ENCODE measurements at places on chromosomes 6 and 20.

- no peak for DNase-seq
These were observed 63.8 kb upstream of the EIF2S2 start for GRCh38 chr20:34175879-34176278.

- no peak for DNase-seq
These were observed 58.1 kb downstream of the NUS1 start for GRCh38 chr6:117733341-117733740.

GRCh38 chr6:16154904-16155303, 26.0 kb downstream of the MYLIP start:
- DNase-seq: no peak

DNA sequence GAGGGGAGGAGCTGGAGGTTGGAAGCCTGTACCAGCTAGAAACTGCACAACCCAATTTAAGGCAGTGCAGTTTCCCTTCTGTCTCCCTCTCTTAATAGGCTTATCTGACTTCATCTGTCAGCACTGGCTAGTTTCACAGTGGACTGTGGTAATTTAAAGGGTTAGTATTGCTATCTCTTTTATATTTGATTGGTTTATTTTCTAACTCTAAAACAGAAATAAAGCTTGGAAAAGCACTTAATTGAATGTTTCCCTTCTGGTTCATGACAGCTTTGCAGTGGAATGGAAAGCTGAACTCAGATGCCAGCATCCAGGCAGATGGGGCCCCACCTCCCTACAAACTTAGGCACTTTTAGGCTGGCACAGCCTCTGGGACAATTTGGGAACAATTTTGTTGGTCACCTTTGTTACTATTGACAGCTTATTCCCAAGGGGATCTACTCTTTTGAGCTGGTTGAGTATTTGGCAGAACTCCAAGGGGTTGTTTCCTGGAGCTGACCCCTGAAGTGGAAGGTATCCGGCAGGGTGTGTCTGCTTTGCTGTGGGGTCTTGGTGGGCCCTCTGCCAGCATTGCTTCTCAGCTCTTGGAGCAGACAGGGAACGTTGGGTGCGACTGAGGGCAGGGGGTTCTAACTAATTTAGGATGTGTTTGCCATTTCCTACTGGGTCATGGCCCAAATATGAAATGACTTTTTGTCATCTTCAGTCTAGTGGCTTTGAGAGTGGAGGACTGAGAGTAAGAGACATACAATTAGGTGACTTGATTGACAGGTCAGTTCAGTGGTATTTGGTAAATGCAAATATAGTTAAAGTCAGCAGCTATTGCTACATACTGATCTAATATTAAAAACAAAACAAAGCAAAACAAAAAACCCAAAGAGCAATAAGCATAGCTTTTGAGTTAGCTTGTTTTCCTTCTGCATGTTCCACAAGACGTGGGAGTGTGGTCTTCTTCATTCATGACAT, 9.3 kb downstream of the SH3BGRL2 start:
- DNase-seq: no peak

DNA sequence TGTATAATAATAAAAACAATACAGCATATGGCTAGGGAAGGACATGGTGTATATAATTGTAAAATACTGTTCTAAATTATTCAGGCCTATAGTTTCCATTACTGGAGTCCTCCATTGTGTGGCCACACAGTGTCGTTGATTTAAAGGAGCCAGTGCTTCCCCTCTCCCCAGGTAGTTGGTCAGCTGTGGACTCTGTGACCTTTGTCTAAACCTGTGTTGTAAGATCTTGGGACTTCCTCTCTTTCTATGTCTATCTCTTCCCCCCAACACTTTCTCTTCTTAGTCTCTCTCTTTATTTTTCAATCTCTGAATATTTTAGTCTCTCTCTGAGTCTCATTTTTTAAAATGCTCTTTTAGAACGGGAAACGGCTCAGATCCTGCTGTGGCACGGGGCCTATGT, 35.6 kb downstream of the BRPF3 start:
- DNase-seq: no peak

DNA sequence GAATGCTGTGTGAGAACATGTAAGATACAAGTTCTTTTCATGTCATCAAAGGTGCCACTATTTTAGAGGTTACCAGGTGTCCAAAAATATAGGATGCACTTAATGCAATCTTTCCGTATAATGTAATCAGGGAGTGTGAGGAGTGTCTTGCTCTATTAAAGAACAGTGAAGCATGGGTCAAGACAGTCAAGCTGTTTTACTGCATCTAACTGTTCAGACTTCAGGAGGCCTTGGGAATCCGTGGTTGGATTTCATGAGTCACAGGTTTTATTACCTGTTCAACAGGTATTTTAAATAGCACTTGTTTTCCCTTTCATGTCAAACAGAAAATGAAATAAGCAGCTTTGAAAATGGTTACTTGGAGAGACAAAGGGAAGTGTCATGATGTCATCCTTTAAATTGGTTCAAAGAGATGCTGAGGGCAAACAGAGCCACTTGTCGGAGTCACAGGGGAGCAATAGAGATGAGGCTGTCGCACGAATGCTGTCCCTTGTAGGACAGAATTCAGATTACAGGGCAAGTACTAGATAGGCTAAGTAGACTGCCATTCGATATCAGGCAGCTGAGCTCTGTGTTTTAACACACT, 621.5 kb downstream of the QKI start:
- DNase-seq: no peak

- no peak for DNase-seq
These were observed 47.0 kb downstream of the GOPC start for GRCh38 chr6:117555262-117555849.

- peak; percentile 22 for DNase-seq
These were observed 18.5 kb downstream of the SNRPB start for GRCh38 chr20:2451939-2452732.

DNA sequence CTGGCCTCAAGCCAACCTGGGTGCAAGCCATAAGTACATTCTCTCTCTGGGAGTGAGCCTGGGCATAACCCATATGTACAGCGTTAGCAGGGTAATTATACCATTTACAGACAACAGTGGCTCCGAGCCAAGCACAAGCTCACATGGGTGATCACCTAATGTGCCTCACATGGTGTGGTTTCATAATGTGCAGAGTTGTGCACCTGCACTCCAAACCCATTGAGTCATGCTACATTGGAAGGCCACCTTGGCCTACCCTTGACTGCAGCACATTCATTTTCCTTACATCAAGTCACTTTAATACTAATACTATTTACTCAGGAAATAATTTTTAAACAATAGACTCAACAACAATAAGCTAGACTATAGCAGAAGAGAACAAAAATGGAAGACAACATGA, 194.5 kb upstream of the PLN start:
- no peak for DNase-seq

- DNase-seq: no peak
These were observed 12.3 kb downstream of the GPLD1 start for GRCh38 chr6:24477070-24477469.

DNA sequence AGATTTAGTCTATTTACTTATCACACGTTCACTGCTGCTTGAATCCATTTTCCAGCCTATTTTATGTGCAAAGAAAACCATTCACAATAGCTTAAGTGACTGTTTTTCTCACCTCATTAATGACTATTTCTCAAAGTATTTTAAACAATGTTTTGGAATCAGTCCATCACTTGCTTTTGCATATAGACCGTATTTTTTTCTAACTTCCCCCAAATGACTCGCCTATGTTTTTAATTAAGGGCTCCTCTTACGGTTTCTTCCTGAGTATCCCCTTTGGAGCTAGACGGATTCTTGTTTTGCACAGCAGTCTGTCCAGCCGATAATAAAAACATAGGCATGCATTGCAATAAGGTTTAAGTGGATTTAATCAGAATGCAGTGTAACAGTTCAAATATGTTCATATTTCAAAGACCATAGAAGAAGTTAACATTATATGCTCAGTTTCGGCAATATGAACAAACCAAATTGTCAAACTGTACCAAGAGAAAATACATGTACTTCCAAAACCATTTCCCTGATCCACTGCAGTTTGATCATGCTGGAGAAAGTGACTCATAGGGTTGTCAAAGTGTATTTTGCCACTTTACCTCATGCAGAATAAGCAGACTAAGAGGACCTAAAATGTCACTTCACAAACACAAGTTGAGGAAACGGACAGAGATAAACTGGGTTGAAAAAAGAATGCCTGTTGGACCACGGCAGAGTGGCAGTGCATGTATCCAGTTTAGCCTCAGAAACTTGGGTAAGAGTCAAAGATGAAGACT, 66.4 kb downstream of the HMGN3 start:
- no peak for DNase-seq

- no peak for DNase-seq
These were observed 868.9 kb downstream of the PHF3 start for GRCh38 chr6:64504503-64504902.

DNA sequence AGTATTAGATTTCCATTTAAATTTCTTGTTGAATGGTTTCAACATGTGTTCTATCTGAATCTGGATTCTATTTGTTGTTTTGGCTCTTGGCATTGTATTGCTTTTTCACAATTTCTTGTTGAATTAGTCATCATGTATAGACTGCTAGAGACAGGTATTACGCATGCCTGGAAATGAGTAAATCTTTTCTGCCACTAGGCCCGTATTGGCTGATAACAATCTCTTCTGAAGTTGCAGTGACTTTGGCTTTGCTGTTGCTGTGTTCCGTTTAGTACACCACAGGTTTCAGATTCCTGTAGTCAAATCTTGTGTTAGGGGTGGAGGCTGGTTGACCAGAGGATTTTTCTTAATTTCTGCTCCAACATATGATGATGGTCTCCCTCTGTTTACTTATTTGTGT, 1339.4 kb downstream of the GRIK2 start:
- no peak for DNase-seq

DNA sequence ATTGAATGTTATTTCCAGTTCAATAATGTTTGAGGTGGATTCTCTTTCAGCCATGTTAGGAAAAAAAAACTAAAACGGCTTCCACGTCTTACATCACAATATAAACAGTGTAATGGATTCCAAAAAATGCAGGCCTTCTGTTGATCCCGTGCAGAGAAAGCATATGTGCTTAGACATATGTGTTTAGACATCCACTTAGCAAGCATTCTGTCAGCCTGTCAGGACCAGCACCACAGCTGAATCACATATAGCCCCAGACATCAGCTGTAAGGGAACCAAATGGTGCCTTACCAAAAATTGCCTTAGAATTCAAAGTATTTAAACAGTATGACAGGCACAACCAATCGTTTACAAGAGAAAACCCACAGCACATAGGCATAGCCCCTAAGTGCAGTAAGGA, 304.9 kb downstream of the EYA4 start:
- DNase-seq: no peak

DNA sequence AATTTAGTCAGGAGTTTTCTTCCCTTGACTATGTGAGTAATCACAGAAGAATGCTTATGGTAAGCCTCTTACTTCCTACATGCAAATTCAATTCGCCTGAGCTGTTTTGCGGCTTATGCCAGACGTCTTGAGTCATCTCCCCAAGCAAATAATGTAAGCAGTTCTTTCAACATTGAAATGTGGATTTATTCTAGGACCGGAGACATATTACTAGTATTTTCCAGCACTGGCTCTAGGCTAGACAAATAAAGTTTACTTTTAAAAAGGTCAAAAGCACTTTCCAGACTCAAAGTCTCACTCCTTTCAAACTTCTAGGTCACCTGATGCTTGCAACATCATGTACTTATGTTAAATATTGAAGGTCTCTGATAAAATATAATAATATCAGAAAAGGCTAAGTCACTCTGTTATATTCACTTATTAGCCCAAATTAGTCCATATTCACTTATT, 38.1 kb upstream of the NOX3 start:
- DNase-seq: no peak

- DNase-seq: no peak
These were observed at the start of gene ME1 for GRCh38 chr6:83430611-83431544. TSS of gene ME1 (minus strand) at chr6:83431051. CDS start at chr6:83430954, 97 bp downstream.

- DNase-seq: no peak
These were observed 137.8 kb downstream of the SOD2 start for GRCh38 chr6:159555082-159555875.

Data from activated CD8-positive, alpha-beta memory T cell treated with anti-CD3 and anti-CD28 coated beads for 1 hour (primary cell).